ENCODE measurements at places on chromosomes 13 and 19.

DNA sequence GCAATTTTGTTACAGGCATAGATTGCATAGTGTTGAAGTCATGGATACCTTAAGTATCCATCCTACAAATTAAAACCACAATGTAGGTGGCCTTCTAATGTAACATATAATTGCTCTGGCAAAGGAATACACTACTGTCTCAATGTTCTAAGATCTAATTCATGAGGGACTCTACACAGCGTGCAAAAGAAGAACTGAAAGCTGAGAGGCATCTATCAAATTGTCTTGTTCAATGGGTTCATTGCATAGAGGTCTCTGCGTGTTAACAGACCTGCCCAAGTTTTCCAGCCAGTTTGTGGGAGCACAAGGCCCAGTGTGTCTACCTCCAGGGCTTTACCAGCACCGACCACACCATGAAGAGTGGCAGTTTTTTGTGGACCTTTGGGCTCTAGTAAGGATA lies 451.4 kb downstream of the ITGBL1 start:
- no peak for DNase-seq

GRCh38 chr13:113064000-113064533 lies 41.5 kb upstream of the F7 start:
- no peak for DNase-seq

DNA sequence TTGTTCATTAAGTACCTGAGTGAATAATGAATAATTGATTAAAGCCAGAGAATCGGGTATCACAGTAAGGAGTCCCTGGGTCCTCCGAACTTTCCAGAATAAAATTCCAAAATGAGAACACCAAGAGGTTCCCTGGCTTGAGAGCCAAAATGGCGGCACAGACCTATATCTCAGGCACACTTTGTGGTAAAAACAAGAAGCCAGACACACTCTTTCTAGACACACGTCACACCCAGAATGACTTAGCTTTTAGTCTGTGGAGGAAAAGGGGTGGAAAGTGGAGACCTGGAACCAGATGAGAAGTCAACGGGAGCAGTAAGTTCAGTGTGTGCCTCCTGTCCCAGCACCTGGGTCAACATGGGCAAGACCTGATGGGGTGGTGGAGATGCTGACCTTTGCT lies 8.4 kb downstream of the ARL11 start:
- no peak for DNase-seq

DNA sequence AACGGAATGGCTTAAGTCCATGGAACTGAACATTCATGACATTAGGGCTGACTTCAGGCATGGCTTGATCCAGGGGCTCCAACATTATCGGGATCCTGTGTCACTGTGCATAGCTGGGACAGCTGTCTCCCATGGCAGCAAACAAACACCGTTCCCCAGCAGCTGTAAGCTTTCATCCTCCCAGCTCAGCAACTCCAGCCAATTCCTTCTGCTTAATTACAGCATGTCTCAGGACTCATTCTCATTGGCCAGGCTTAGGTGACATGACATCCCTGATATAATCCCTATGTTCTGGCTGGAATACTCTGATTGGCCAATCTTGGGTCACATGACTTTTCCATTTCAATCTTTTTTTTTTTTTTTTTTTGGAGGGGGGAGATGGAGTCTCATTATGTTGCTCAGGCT lies 10.9 kb upstream of the TLE5 start:
- DNase-seq: no peak

DNA sequence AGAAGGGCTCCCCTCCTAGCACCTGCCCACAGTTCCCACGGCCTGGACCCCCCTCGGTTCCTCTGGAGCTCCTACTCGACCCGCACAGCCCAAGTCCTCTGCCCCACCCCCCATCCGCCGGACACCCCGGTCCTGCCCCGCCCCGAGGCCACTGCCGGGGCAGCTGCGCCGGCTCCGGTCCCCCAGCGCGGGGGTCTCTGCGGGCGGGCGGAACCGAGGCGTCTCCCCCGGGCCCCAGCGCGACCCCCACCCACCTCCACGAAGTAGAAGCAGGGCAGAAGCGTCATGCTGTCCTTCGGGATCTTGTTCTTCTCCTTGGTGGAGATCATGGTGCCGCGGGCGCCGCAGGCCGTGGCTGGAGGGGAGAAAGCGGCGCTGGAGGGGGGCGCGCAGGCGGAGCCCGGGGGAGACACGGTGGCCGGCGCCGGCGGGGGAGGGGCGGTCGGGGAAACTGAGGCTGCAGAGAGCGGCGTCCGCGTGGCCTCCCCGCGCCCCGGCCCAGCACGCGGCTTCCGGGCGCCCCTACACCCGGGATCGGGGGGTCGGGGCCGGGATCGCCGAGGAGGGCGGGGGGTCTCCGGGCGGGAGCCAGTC lies 427 bp downstream of the PLPPR3 start:
- DNase-seq: no peak

DNA sequence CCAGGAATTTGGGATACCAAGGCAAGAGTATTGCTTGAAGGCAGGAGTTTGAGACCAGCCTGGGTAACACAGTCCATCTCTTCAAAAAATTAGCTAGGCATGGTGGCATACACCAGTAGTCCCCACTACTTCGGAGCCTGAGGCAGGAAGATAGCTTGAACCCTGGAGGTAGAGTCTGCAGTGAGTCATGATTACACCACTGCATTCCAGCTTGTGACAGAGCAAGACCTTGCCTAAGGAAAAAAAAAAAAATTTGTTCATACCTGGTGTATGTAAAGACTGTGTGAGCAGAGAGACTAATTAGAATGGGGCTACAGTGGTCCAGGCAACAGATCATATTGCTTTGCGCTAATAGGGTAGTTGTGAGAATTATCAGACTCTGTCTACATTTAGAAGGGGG lies 778.3 kb upstream of the PCDH20 start:
- no peak for DNase-seq

DNA sequence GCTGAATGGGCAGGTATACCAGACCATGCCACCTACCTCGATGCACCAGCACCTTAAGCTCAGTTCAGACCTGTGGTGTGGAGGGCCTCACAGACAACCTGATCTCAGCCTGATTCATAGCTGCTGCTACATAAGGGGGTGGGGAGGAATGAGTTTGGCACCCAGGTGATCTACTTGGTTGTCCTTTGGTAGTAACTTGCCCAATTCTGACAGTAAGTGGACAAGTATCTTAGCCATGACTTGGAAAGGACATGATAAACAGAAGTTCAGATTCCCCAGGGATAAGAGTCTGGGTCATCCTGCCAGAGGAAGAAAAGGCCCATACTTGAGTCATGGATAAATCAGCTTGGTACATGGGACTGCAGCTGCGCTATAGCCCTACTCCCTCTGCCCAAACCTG lies 28.4 kb upstream of the SOHLH2 start:
- DNase-seq: no peak

- DNase-seq: peak; percentile 89
These were observed 5.0 kb downstream of the CLEC11A start for GRCh38 chr19:50728084-50728737.

Data from neural crest cell (in vitro differentiated cells).